H1 (cell line): ENCODE measurements at places on chromosomes 3 and 15. TPM values are rescaled to one million over a fixed set of nuclear protein-coding genes. Genes with fewer than 3 reads are reported as not detected.

Gene CCNB2
- total RNA-seq = 92.1 and 93.6 TPM in 2 replicates

Gene ARRDC4
- total RNA-seq = 3.7 and 3.8 TPM in 2 replicates

Gene CTXN2
- not detected in 2 replicates for total RNA-seq

Gene C3orf20
- total RNA-seq = not detected in 2 replicates

DNA sequence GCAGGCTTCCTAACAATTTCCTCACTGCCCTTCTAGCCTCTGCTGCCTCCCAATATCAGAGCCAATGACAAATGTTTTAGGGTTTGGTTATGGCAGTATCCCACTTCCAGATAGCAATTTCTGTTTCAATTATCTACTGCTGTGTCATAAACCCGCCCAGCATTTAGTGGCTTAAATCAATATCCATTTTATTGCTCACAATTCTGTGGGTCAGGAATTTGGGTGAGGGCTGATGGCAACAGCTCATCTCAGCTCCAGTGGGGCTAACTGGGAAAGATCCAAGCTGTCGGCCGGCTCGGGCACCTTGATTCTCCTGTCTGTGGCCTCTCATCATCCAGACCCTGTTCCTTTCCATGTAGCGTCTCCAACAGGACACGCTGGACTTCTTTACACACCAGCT lies 85.3 kb upstream of the GOLGA8J start:
- no peak for DNase-seq
- H3K27me3 ChIP-seq = no peaks in the 10 kb centered on the region
- no peak overlapping the region for H3K27ac ChIP-seq
- no peaks in the 10 kb centered on the region for H3K4me1 ChIP-seq
- H3K4me3 ChIP-seq = no peak overlapping the region
- H3K36me3 ChIP-seq = no peaks in the 10 kb centered on the region

Gene NPAP1
- 0.07 TPM in 1 of 2 replicates, not detected in the other for total RNA-seq

Gene AADACL2
- not detected in 2 replicates for total RNA-seq

Gene LINS1
- 6.1 and 8.1 TPM in 2 replicates for total RNA-seq

GRCh38 chr3:195729476-195730251 lies 8.9 kb downstream of the MUC20 start:
- H3K4me3 ChIP-seq = no peak overlapping the region
- no peak for DNase-seq
- H3K4me1 ChIP-seq = no peaks in the 10 kb centered on the region; the same call in 1 of the 2 replicates
- H3K36me3 ChIP-seq = no peaks in the 10 kb centered on the region

Gene SUSD5
- total RNA-seq = 3.3 and 3.9 TPM in 2 replicates

Gene CDCP1
- total RNA-seq = 21.2 and 23.3 TPM in 2 replicates

GRCh38 chr3:13277860-13278531 lies 142.1 kb downstream of the NUP210 start:
- H3K4me3 ChIP-seq = no peak overlapping the region
- peaks cover 13% of the 10 kb centered on the region for H3K4me1 ChIP-seq
- DNase-seq = no peak

- DNase-seq = no peak
- H3K27ac ChIP-seq = no peak overlapping the region
- no peaks in the 10 kb centered on the region for H3K27me3 ChIP-seq
These were observed 40.3 kb downstream of the THSD4 start for GRCh38 chr15:71155534-71155933.

Gene CPEB1
- total RNA-seq = 4.0 and 4.5 TPM in 2 replicates

DNA sequence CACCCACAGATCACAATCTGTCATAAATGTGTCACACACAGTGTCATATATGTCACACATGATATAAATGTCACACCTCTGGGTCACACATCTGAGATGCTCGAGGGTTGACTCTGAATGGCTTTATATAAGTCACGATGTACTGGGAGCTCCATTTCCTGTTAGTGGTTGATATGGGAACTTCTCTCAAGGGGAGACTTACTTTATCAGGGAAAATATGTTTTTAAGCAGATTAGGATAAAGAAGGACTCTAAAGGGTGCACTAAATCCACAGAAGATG lies 83.9 kb upstream of the MEF2A start:
- no peak for DNase-seq
- H3K27me3 ChIP-seq = peaks cover 5% of the 10 kb centered on the region; the same call in 1 of the 2 replicates
- no peak overlapping the region for H3K27ac ChIP-seq
- no peak overlapping the region for H3K4me3 ChIP-seq
- H3K36me3 ChIP-seq = no peaks in the 10 kb centered on the region

- no peak overlapping the region for H3K27ac ChIP-seq
- no peaks in the 10 kb centered on the region for H3K4me1 ChIP-seq
- H3K4me3 ChIP-seq = no peak overlapping the region
- no peak for DNase-seq
- no peaks in the 10 kb centered on the region for H3K27me3 ChIP-seq
- no peaks in the 10 kb centered on the region for H3K36me3 ChIP-seq
These were observed 354.8 kb upstream of the DNAJC19 start for GRCh38 chr3:181344331-181344730.

GRCh38 chr3:171164067-171164465 lies 137.5 kb upstream of the SLC2A2 start:
- DNase-seq = no peak
- no peak overlapping the region for H3K4me3 ChIP-seq
- H3K27ac ChIP-seq = no peak overlapping the region
- H3K36me3 ChIP-seq = no peaks in the 10 kb centered on the region

DNA sequence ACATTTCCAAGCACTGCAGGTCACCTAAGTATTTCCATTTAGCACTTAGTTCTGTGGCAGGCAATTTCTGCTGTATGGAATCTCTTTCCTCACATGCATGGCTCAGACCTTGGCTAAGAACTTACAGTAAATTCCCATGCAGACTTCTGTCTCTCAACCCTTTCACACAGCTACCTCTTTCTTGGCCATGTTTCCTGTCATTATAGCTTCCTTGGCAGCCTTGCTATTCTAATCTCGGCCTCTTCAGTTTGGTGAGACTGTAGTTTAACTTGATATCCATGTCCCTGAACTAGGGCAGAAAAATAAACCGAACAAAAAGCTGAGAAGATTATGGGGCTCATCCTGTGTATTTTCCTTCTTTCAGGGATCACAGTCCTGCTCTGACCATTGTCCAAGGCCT lies 96.0 kb downstream of the SPATA16 start:
- H3K36me3 ChIP-seq = no peaks in the 10 kb centered on the region
- H3K4me3 ChIP-seq = no peak overlapping the region
- H3K27me3 ChIP-seq = no peaks in the 10 kb centered on the region
- DNase-seq = no peak
- no peaks in the 10 kb centered on the region for H3K4me1 ChIP-seq

Gene SYNPR
- total RNA-seq = 0.54 and 0.99 TPM in 2 replicates

GRCh38 chr15:79629687-79630086 lies 197.6 kb downstream of the MINAR1 start:
- H3K4me3 ChIP-seq = no peak overlapping the region
- no peaks in the 10 kb centered on the region for H3K36me3 ChIP-seq
- H3K27me3 ChIP-seq = no peaks in the 10 kb centered on the region
- H3K4me1 ChIP-seq = no peaks in the 10 kb centered on the region
- H3K27ac ChIP-seq = no peak overlapping the region
- no peak for DNase-seq

Gene ISG20
- total RNA-seq = 2.9 and 4.0 TPM in 2 replicates
